ENCODE measurements at places on chromosomes 5 and 9.

GRCh38 chr5:5145651-5146529 lies 5.8 kb downstream of the ADAMTS16 start:
- DNase-seq: no peak

DNA sequence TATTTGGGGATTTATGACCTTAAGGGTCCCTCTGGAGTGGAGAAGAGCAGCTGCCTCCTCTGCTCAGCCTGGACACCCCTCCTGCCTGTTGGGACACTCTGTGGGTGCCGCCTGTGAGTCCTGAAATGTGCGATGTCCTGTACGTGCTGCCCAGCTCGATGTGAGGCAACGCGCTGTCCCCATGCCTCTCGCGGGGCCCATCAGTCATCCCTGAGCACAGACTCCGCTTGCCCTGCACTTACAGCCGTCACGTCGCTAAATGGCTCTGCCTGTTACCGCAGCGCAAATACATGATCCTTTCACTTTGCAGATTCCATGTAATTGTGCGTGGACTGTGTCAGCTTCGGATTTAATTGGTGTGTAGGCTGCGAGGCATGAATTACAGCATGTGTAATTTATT lies 27.1 kb downstream of the IRX4 start:
- DNase-seq: no peak

DNA sequence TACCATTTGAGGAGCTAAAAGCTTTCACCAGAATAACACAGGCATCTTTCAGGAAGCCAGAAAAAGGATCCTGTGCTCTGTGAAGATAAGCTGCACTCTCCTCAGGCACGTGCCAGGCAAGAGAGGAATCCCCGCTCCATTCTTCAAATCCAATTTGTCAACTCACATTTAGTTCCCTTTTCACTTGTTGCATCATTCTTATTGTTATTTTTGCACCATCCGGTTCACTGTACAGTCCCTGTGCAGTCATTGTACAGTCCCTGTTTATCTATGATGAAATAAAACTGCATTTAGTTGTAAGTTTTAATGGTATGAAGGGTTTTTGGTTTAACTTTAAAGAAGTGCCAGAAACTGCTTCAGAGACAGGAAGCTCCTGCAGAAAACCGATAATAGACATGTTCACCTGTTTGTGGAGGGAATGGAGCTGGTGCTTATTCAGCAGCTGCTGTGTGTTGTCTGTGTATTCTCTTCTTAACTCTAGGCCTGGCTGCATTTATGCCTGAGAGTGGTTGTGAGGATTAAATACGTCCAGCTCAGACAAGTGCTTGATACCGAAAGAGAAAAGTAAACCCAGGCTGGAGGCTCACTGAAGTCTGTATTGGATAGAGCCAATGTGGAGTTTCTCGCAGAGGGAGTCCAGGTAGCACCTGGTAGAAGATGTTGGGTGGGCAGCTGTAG lies 22.4 kb downstream of the IFNW1 start:
- no peak for DNase-seq

DNA sequence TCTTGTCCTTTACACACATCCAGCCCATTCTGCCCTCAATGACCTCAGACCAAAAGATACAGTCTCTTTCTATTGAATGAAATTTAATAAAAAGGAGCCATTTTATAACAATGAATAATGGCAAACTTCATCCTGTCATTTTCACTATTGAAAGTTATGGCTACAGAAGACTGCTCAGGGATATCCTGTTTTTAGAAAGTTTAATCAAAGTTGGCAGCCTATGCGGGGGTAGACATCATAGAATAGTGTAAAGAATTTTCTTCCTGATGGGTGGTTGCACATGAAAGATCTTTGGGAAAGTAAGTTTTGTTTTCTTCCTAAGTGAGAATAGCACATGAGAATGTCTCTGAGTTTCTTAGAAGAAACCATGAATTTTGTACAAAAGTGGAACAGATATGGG lies 670.4 kb upstream of the CDH6 start:
- DNase-seq: no peak

GRCh38 chr9:38046661-38047300 lies 22.2 kb downstream of the SHB start:
- DNase-seq: no peak

- no peak for DNase-seq
Observed at GRCh38 chr5:76468635-76469425, 65.7 kb downstream of the IQGAP2 start.

DNA sequence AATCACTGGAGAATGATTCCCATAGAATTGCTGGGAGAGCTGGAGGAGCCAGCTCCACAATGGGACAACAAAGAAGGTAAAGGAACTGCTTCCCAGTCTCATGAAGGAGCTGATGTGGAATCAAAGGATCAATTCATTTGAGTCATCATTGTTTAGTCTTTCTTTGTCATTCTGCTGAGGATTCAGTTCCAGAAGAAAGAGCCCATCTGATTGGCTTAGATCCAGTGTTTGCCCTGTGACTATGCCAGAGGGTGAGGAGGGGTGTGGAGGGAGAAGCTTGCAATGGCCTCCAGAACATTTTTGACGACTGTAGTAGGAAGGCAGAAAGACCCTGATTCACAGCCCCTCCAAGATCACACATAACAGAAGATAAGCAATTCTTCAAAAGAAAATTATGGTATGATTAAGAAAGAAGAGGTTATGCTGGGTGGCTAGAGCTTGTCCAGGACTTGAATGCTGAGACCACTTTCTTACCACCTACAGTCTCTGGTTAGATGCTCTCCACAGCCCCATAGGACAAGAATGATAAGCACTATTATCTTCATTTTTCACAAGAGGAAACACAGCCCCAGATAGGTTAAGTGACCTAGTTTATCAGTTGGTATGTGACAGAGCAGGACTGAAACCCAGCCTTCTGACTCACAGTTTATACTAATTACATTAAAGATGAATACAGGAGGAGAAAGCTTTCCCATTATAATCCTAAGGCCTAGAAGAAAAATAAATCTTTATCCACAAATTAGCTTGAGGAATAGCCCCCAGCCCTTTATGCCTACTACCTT lies 363.1 kb downstream of the PRELID2 start:
- DNase-seq: no peak

GRCh38 chr9:72362680-72363139 lies 2.3 kb downstream of the ZFAND5 start:
- no peak for DNase-seq

GRCh38 chr5:80341016-80341775 lies 21.4 kb downstream of the SPZ1 start:
- no peak for DNase-seq

- DNase-seq: no peak
Observed at GRCh38 chr5:133298447-133298846, 246.6 kb downstream of the HSPA4 start.

DNA sequence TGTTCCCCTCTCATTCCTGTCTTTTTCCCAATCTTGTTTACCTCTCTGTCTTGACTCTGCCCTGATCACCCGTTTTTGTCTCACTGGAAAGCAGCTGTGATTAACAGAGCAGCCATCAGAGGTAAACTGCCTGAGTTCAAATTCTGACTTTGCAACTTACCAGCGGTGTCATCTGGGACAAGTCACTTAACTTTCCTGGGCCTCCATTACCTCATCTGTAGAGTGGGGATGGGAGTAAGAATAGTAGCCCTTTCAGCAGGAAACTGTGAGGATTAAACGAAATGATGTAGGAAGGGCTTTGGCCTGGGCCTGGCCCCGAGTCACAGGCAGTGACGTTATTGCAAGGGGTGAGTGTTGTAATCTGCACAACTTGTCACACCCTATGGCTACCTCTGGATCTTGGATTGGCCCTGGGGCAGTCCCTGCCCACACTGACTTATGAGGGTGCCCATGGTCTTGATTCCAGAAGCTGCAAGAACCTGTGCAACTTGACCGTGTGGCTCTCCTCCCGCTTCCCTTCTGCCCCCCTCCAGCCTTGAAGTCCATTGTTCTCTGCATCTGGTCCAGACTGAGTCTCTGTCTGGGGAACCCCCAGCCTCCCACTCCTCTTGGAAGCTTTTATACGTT lies 657 bp upstream of the PCDH12 start:
- no peak for DNase-seq

DNA sequence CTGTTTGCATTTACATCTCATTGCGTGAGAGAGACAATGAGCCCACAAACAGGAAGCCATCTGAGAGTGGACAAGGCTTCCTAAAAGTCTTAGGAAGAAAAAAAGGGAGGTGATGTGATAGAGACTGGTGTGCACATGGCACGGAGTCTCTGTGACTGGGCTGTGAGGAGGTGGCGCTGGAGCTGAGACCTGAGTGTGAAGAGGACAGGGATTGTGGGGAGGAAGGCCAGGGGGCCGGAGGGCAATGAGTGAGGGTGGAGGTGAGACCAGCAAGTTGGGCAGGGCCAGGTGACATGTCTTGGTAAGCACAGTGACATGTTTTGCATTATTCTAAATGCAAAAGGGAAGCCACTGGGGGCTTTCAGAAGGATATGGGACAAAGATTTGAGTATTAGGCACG lies 45.0 kb downstream of the TSPAN17 start:
- DNase-seq: no peak

DNA sequence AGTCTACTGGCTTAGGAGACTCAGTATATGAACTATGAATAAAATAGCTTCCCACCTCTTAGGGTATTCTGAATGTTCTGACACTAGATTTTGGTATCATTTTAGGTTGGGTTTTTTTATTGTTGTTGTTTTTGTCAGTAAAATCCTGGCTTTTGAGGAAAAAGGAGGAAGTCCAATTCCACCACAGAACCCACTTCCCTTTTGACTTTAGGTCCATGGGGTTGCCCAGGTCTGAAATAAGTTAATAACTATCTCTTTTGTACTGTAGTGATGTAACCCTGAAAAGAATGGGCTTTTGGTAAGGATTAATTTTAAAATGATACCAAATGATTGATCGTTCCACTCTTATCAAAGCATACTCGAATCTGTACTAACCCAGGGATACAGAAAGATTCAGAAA lies 29.1 kb upstream of the IL12B start:
- no peak for DNase-seq

DNA sequence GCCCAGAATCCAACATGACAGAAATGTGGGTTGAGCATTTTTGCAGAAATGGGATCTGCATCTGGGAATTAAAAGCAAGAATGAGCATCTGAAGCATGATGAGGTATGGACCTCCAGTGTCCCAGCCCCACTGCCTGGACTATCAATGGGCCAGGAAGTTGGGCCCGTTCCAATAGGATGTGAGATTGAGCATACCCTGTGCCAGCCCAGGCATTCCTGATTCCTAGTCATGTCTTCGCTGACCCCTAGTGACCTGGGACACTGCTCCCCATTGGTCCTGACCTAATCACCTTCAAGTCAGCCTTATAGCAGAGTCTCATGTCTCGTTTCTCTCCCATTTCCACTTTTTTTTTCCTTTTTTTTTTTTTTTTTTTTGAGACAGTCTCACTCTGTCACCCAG lies 197.4 kb upstream of the IRX2 start:
- no peak for DNase-seq

- no peak for DNase-seq
Observed at GRCh38 chr5:121257621-121258020, 594.1 kb upstream of the FTMT start.

GRCh38 chr5:135367554-135367953 lies 31.5 kb downstream of the MACROH2A1 start:
- no peak for DNase-seq

DNA sequence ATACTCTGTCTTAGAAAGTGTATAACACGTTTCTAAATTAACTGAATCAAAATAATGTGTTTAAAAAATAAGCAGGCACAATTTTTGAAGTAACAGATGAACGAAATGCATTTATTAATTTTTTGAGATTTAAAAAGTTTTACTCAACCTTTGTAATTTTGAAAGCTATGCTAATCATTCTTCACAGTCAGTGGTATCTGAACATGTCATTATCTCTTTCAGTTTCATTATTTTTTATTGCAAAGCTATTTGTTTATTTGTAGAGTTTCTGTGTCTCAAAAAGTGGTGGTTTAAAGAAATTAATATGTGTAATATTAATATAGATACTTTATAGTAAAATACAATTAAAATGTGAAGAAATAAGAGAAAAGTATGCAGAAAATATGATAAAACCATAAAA lies 11.2 kb downstream of the CHSY3 start:
- no peak for DNase-seq

DNA sequence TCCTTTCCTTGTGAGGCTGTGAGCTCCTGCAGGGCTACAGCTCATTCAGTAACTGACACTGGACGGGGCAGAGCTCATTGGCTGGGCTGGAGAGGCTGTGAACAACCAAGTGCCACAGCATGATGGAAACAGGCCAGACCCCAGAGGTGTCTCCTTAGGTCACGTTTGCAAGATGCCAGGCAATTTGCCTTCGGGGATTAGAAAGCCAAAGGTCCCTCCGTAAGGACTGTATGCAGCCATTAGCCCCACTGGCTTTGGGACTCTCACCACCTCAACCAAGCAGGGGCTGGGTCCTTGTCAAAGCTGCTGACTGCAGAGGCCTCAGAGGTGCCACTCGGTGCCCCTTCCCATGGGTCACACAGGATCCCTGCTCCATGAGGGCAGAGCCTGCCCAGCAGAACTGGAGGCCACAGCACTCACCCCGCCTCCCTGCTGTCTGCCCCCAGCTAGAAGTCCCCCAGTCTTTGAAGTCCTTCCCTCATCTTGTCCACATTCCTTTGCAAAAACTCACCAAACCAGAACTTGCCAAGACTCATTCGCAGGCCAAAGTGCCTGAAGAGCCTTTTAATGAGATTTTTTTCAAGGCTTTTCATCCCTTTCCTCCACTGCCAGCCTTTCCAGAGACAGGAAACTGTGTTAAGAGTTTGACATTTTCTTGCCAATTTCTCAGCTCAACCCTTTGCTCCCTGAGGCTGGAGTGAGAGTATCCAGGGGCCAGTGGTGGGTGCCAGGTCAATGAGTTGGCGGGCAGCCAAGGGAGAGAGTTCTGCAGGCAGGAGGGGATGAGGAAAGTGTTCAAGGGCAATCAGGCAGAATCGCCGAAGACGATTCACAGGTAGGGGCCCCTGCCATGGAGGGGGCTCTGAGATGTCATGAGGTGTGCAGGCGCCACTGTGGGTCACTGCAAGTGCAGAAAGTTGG lies 39.7 kb upstream of the SLC25A51 start:
- no peak for DNase-seq

GRCh38 chr5:4563400-4563799 lies 576.7 kb upstream of the ADAMTS16 start:
- DNase-seq: no peak

- DNase-seq: no peak
Observed at GRCh38 chr9:117413346-117414219, 1.3 kb downstream of the ASTN2 start.

- no peak for DNase-seq
Observed at GRCh38 chr5:63686181-63686580, 276.1 kb downstream of the HTR1A start.

DNA sequence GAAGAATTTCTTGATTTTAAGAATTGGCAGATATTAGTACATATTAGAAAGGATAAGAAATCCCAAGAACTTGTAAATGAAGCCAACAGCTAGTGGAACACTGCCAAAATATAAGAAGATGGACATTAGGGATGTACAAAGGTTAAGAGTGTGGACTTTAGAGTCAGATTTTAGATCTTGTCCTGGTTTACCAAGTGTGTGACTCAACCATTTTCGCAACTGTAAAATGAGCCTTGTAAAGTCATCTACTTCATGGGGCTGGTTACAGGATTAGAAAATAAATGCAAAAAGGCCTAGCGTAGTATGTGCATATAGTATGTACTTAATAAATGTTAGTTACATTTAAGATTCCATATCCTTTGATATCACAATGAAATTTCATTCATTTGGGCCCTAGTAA lies 260.0 kb downstream of the RAB3C start:
- DNase-seq: no peak

GRCh38 chr5:1298067-1298551 lies 3.2 kb upstream of the TERT start:
- no peak for DNase-seq

- no peak for DNase-seq
Observed at GRCh38 chr9:137739371-137740309, 120.8 kb downstream of the EHMT1 start.

GRCh38 chr5:61824396-61824795 lies 481.6 kb upstream of the KIF2A start:
- no peak for DNase-seq
